ENCODE measurements at places on chromosomes 5 and 9.
A peak's percentile ranks its signal among the peaks of the same experiment; 100 is the strongest.

DNA sequence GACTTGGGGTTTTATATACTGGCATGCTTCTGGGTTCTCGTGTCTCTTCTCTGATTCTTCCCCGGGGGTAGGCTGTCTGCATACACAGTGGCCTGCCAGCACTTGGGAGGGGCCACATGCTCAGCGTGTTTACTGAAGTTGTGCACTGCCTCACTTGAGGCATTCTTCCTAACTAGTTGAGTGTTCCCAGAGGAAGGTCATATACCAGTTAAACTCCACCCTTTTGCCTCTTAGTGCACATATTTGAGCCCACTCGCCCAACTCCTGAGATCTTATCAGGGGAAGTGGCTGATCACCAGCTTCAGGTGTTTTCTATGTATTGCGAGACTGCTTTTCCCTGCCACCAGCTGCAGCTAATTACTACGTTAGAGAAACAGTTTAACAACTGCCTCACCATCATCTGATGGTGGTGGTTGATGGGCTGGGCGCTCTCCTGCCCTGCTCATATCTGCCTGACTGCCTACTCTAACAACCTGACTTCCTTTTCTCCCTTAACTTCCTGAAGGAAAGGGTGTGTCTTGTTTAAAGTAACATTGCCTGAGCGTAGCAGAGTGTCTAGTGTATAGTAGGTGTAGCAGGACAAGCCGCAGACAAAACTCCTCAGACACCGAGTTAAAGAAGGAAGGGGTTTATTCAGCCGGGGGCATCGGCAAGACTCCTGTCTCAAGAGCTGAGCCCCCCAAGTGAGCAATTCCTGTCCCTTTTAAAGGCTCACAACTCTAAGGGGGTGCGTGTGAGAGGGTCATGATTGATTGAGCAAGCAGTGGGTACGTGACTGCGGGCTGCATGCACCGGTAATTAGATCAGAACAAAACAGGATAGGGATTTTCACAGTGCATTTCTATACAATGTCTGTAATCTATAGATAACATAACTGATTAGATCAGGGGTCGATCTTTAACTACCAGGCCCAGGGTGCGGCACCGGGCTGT, 60.1 kb upstream of the CLINT1 start:
- DNase-seq = no peak

- no peak for DNase-seq
Observed at GRCh38 chr9:98924946-98925820, 18.5 kb upstream of the COL15A1 start.

DNA sequence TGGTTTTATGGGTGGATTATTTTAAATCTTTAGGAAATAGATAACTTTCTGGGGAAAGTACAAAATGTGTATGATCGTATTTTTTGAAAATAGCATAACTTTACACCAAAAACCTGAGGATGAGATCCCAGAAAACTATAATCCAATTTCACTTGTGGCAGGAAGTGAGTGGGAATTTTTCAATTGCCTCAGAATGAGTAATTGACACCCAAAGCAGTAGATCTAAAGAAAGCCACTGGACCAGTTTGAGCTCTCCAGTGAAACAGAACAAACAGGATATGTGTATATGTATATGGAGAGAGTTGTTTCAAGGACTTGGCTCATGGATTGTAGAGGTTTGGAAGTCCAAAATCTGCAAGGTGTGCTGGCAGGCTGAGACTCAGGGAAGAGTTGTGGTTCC, 109.2 kb upstream of the SHB start:
- DNase-seq = peak; percentile 75

DNA sequence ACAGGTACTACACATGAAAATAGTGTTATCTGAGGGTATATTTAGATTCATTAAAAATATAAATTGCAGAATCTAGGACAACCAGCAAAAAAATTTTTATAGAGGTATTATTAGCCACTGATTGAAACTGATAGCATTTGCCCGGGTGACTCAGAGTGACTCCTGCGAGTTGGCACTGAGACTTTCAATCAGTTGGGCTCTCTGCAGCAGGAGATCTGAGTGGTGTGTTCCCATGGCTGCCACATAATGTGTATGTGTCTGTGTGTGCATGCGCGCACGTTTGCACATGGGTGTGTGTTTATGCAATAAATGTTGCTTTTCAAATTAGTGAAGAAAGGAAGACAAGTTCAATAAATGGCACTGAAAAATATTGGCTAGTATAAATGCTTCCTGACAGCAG, 100.1 kb upstream of the MRPS30 start:
- no peak for DNase-seq

DNA sequence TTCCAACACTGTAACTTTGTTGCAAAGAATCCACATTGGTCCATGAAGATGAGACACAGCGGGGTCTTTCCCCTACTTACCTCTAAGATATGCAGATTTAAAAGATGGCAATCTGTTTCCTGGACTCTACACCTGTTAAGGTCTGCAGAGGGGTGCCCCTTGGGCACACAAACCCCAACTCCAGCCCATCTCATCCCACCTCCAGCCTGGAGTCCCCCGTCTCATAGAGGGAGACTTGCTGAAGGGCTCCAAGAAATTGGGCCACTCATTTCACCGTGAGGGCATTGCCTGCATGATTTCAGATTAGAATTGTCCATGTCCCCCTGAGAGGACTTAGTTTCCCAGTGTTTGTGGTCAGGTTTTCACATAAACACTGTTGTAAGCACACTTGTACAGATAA, 365.7 kb downstream of the IRX2 start:
- DNase-seq = no peak

GRCh38 chr5:169416583-169417196, 115.8 kb upstream of the SLIT3 start:
- DNase-seq = no peak

GRCh38 chr9:91196103-91196950, 165.4 kb downstream of the AUH start:
- DNase-seq = no peak

DNA sequence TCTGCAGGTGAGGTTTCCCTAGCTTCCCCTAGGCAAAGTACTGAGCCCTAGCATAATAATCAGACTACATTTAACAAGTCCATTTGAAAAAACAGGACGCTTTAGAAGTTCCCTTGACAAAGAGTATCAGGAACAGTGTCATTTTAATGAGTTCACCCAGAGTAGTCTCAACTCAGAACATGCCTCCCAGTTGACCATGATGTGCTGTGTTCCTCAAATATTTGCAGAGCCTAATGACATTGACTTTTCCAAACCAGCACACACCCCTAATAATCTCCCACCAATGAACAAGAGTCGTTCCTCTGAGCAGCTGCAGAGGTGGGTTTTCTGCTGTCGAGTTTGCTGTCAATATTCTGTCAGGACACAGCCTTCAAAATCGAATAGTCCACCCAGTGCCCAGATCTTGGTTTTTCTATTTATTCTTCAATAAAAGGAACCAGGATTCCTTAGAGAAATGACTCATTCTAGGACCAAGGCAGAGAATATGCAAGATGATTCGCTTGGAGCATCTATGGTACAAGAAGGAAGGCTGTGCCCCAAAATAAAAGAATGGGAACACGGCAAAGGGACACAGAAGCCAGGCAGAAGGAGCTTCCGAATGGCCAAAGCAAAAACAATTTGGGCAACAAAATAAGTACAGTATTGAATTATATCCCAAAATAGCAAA, 57.6 kb downstream of the OTULIN start:
- no peak for DNase-seq

GRCh38 chr5:94849324-94849723, 230.9 kb downstream of the SLF1 start:
- DNase-seq = no peak

- DNase-seq = no peak
Observed at GRCh38 chr9:6930827-6931226, 173.1 kb downstream of the KDM4C start.

GRCh38 chr5:131536211-131536826, 98.7 kb downstream of the RAPGEF6 start:
- DNase-seq = peak; percentile 69

- DNase-seq = no peak
Observed at GRCh38 chr9:68714416-68715180, 9.6 kb downstream of the PIP5K1B start.

DNA sequence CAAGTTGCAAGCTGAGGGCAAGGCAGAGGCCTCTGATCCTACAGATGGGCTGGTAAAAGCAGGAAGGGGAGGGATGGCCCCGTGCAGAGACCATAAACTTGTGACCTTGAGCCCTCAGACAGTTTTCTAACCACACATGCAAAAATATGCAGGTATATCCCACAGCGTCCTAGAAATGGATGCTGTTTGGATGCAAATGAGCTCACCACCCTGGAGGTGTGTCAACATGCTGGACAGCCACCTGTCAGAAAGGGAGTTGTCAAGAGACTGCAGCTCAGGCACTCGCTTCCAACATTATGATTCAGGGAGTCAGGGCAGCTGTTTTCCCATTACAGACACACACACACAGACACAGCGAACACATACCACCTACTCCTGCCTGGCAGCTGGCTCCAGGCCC, 97.3 kb upstream of the PANK3 start:
- no peak for DNase-seq

GRCh38 chr5:96997265-96997859, 61.5 kb downstream of the LNPEP start:
- DNase-seq = peak; percentile 14

DNA sequence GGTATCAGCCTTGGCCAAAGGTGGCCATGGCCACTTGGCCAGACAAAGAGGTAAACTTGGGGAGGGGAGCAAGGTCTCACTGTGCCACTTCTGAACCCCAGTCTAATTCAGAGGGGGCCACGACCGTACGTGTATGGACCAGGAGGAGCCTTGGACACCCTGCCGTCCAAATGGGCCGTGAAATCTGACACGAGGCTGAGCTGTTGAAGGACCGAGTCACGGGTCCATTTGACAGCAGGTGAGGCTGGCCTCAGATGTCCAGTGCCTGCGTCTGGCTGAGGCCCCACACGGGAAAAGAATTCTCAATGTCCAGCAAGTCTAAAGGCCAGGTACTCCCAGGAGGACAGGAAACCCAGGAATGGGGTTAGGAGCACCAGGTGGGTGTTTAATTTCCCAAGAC, 17.7 kb downstream of the CMBL start:
- DNase-seq = no peak

DNA sequence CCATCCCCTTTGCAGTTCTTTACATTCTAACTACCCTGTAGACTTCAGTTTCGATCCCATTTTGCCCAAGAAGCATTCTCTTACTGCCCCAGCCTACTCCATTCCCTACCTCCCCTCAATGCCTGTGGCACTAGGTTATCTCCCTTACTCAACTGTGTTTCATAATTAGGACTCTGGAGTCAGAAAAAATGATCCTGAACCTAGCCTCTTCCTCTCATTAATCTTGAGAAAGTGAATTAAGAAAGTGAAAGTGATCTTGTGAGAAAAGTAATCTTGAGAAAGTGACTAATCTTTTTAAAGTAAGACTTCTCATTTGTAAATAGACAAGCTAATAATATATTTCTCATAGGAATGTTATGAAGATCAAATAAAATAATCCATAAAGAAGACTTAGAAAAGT, 444.0 kb upstream of the TRPC7 start:
- DNase-seq = no peak

DNA sequence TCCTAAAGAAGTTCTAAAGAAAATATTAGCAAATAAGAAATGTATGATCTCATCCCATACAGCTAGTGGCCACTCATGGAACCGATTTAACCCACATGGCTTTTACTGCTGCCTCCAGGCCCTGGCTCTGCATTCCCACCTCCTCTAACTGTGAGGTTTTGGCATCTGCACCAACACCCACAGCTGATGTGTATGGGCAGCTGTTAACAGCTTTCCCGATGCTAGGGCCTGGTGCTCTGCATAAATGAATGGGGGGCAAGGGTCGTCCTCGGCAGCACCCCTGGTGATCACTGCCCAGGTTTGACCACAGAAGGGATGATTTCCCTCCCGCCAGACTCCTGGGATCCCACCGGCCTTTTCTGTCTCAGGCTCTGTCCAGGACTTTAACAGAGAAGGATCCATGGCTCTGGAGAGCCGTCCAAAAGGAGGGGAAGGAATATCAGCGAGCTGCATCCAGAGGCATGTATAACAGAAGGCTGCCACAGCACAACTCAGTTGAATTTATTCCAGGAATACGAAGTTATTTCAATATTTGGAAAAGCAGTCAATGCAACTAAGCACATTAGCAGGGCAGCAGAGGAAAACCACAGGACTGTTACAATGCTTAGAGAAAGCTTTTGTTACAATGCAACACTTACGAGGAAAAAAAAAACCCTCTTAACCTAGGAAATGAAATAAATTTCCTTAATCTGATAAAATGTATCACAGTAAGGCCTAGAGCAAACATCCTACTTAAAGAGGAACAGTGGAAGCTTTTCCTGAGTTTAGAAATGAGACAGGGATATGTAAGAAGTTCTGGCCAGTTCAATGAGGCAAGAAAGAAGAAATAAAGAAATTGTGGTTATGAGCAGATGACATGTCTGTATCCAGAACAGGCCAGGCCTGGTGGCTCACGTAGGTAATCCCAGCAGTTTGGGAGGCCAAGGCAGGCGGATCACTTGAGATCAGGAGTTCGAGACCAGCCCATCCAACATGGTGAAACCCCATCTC, 63.1 kb downstream of the NACC2 start:
- no peak for DNase-seq

DNA sequence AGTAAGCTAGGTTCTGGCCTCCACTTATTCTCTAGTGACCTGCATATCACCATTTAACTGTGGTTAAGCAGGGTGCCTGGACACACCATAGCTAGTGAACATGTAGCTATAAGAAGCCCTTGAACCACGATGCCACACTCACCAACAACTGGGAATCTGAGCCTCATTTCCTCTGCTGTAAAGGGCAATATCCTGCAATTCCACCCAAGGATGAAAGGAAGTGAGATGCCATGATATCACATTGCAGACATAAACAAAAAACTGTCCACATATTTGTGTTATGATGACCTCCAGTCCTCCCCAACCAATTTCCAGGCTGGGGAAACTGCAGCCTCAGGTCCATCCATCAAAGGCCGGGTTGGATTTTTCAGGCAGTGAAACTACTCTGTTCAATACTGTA, 10.4 kb downstream of the TNIP1 start:
- DNase-seq = no peak

GRCh38 chr5:44001675-44002380, 387.4 kb downstream of the FGF10 start:
- DNase-seq = no peak

DNA sequence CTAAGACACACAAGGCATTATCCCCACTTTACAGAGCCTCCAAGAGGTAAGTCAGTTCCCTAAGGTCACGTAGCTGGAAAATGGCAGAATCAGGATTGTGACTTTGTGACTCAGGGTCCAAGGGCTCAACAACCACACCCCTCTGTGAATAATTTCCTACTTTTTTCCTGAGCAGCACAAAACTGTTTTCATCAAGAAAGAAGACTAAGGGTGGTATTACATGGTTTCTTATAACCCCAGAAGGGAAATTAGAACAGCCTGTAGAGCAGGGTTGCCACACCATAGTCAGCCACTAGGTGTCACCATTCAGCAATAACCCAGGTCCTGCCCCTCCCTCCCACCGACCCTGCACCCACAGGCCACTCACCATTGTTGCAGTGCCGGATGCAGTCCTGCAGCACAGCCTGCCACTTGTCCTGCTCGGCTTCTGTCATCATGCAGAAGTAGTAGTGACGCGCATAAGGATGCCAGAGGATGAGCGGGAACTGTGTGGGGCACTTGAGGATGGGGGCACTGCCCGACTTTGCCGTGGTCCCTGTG, 72.1 kb downstream of the LRSAM1 start:
- DNase-seq = no peak

- DNase-seq = peak; percentile 26
Observed at GRCh38 chr9:72577212-72577753, 55.9 kb downstream of the TMC1 start.

All from NCI-H2029 treated with DMSO at 0.1 percent for 48 hours (cell line).